ENCODE measurements at places on chromosomes 11 and 22. TPM values are rescaled to one million over a fixed set of nuclear protein-coding genes. Genes with fewer than 3 reads are reported as not detected.

PLA2G3 gene
- not detected for total RNA-seq

GRM5 gene
- total RNA-seq, result not detected

OR4D9 gene
- not detected for total RNA-seq

RIC3 gene
- 2.9 TPM for total RNA-seq

CYTH4 gene
- total RNA-seq, result 26.0 TPM

Data from GM12878 (cell line).